ENCODE measurements at places on chromosomes 6 and 20.

DNA sequence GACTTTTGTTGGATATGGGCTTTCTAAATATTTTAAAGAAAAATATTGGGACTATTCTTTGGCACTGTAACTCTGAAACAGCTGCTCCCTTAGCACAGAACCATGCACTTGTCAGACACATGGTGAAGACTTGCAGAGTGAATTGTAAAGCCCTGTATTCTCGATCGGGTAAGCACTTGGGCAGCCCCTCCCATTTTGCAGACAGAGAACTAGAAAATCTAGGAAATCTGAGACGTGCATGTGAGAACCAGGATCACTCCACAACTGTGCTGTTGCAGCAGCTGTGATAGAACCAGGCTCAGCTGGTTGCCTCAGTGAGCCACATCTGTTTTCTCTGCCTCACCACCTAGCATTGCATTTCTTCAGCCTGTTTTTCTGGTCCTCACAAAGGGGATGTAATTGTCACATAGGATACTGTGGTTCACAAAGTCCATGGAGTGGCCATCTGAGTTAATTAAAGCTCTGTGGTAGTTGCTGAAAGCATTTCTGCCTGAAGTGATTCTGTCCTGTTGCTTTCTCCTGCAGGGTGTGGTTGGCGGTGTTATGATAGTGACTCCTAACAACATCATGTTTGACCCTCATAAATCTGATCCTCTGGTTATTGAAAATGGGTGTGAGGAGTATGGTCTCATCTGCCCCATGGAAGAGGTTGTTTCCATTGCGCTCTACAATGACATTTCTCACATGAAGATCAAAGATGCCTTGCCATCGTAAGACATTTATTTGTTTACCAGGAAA is 71.8 kb upstream of the HINT3 start:
- no peak for DNase-seq

GRCh38 chr20:62822239-62822787 is 5.5 kb downstream of the COL9A3 start:
- DNase-seq: no peak

- DNase-seq: no peak
These were observed 722.4 kb downstream of the GRIK2 start for GRCh38 chr6:102115911-102116310.

DNA sequence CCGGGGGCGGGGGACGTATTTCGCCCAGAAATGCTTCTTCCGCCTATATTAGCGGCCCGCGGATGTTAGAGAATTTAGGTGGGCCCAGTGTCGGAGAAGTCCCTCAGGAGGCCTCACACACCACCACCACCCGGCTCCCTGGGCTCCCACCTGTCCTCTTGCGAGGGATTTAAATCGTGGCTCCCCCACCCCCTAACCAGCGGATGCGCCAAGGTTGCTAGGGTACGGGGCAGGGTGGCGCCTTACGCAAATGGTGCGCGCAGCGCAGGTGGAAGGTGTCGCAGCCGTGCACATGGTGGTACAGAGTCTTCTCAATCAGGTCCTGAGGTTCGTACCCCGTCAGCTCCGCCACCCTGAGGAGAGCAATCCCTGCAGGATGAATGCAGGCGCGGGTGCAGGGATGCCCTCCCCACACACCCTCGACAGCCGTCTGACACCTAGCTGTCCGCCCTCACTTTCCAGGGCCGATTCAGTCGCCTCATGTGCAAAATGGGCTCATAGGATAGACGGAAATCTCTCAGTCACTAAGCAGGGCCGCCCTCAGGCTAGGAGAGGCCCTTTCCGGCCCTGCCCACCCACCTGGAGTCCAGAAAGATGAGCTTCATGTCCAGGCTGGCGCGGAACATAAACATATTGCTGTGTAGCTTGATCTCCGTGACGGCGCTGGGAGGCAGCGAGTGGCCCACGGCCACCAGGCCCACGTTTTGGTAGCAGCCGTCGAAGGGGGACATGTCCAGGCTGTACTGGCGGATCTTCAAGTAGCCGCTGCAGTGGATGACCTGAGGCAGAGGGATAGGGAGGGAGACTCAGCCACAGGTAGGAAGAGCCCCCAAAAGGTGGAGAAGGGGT is 16.6 kb downstream of the SIM1 start:
- no peak for DNase-seq

- DNase-seq: peak; percentile 86
These were observed 21.7 kb upstream of the RANBP9 start for GRCh38 chr6:13733178-13733887.

DNA sequence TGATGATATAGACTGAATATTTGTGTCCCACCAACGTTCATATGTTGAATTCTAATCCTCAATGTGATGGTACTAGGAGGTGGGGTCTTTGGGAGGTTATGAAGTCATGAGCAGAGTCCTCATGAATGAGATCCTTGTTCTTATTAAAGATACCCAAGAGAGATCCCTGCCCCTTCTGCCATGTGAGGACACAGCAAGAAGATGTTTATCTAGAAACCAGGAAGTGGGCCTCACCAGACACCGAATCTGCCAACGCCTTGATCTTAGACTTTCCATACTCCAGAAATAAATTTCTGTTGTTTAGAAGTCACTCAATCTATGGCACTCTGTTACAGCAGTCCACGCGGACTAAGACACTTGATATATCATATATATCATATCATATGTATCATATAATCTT is 67.7 kb upstream of the GCM1 start:
- no peak for DNase-seq
